ENCODE measurements at places on chromosomes 3 and 15.

DNA sequence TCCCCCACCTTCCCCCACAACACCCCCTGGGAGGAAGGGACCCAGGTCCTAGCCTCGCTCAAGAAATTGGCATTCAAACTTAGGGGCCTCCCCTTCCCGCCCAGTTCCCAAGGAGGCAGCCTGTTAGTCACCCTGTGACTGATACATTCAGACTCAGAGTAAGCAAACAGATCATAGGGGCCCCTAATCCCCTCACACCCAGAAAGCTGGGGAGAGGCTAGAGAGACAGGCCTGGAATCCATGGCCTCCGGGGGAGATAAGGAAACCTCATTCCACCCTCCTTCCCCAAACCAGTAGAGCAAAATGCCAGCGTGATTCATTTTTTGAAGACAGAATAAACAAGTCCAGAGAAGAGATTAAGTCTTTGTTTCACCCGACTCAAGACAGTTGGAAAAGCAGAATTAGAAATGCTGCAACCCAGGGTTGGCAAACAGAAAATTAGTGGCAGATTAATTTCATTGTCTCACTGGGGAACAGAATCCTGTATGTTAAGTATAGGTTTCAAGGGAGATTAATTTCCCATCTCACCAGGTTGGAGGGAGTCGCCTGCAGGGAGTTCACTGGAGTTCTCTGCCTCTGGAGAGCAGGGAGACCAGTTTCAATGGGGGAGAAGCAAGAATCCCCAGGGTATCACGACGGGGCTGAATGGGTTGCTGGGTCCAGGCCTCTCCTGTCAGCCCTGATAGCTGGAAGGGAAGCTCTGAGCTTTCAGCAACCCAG is 268.3 kb downstream of the UACA start:
- DNase-seq, result no peak

DNA sequence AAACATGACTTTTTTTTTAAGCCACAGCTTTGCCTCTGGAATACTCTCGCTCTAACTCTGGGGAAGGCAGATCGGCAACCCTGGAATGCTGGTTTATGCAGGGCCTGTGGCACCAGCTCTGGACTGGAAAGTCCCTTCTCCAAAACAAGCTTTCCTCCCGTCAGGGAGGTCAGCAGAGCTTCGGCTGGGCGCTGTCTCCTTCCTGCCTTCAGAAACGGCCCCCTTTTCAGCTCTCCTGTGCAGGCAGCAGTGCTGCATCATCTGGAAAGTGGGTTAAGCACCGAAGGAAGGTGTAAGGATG is 42.7 kb upstream of the SKOR1 start:
- DNase-seq, result no peak

GRCh38 chr15:69342460-69343076 is 43.9 kb downstream of the PAQR5 start:
- DNase-seq, result no peak

DNA sequence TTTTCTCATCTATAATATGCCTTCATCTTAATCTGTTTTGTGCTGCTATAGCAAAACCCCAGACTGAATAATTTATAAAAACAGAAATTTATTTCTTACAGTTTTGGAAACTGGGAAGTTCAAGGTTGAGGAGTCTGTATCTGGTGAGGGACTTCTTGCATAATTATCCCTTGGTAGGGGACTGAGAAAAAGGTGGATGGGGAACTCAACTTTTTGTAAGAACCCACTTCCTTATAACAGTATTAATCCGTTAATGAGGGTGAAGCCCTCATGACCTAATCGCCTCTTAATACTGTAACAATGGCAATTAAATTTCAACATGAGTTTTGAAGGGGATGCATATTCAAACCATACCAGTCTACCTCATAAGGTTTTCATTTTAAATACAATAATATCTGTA is 17.4 kb upstream of the MYH15 start:
- DNase-seq, result no peak

- no peak for DNase-seq
Observed at GRCh38 chr15:78988361-78988911, 43.6 kb upstream of the CTSH start.

- no peak for DNase-seq
Observed at GRCh38 chr15:74133694-74134386, 3.5 kb downstream of the ISLR2 start.

GRCh38 chr15:71060983-71061382 is 54.3 kb upstream of the THSD4 start:
- no peak for DNase-seq

GRCh38 chr3:188951734-188952133 is 220.0 kb upstream of the TPRG1 start:
- DNase-seq, result no peak

DNA sequence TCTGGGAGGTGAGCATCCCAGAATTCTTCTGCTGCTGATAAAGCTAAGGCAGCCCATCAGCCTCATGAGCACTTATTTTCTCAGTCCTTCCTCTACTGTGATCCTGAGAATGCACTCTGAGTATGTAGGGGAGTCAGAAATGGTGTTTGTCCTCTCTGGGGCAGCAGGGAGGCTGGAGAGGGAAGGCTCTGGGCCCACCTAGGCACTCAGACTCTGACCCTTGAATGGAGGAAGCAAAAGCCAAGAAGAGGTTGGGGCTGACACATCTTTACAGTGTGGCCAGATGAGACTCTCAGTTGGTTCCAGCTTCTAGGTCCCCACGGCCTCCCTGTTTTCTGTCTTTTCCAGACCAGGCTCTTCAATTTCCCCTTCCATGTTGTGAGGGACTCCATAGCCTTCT is 36.1 kb upstream of the BLM start:
- no peak for DNase-seq

DNA sequence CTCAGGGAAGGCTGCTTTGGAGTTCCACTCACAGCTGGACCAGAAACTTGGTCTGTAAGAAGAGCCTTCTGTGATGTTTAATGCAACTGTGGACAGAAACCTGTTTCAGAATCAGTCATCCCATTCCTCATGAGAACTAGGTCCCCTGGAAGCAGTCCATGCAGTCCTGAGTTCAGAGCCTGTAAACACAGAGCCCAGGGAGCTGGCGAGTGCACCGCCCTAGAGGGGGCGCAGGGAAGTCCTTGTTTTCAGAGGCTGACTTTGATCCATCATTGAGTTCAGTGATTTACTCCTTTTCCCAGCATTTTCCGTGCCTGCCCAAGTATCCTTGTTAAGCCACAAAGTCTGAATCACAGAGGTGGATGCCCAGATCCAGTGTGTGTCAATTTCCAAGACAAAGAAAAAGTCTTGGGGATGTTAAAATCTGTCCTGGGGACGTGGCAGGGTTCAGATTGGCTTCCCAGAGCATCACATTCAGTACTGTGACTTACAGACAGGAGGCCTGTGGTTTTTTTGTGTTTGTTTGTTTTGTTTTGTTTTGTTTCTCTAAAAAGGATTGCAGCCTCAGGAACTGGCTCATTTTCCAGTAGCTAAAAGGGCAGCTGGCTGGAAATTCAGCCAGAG is 9.8 kb upstream of the TXNRD3 start:
- no peak for DNase-seq

DNA sequence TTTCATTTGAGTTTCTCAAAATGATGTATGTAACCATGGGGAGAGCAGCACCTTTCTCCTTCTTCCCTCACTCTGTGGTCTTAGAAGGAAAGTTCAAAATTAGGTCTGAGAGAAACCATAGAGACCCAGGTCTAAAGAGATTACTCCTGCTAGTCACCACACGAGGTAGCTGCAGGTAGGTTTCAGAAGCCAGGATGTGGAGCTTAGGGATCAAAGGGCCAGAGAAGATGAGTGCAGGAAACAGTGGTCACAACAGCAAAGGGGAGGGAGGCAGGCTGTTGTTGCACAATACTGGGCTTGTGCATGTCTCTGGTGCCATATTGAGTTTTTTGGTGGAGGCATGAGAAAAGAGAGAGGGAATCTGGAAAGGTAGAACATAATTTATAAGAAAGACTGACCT is 583.6 kb downstream of the AGBL1 start:
- no peak for DNase-seq

DNA sequence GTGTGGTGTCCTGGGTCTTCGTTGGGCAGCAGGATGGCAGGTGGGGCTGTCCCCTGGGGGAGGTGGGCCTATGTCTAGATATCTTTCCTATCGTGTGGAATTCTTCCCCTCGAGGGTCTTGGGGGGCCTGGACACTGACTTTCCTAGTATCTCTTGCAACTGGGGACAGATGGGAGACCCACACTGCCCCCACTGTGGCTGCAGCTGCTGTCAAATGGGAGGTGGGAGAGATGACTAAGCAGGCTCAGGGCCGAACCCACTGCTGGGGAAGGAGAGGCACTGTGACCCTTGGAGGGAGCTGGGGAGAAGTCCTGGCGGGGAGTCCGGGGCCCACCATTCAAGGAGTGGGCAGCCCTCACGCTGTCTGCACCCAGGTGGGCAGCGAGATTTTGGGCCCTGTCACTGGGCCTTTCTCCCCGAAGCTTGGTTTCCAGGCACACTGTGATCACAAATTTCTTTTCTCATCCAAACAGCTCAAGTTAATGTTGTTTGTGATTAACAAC is 2.9 kb upstream of the FBLN2 start:
- no peak for DNase-seq

DNA sequence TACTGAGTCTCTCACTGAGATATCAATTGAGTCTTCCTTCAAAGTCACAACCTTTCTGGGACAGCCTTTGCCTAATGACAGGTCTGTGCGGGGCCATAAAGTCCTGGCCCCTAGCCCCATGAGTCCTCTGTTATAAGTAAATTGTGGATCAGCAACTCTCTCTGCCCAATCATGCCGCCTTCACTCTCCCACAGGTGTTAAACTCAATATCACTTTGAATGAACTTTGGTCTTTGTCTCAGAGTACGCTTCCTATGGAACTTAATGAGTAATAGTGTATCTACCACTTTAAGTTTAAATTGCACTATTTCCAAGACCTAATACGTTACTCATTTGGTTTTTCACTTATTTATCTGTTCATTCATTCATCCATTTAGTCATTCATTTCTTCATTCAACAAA is 826.4 kb downstream of the TUSC7 start:
- no peak for DNase-seq

- no peak for DNase-seq
Observed at GRCh38 chr3:142602619-142603385, 6.6 kb downstream of the PLS1 start.

- no peak for DNase-seq
Observed at GRCh38 chr3:16846373-16847080, 38.2 kb upstream of the PLCL2 start.

DNA sequence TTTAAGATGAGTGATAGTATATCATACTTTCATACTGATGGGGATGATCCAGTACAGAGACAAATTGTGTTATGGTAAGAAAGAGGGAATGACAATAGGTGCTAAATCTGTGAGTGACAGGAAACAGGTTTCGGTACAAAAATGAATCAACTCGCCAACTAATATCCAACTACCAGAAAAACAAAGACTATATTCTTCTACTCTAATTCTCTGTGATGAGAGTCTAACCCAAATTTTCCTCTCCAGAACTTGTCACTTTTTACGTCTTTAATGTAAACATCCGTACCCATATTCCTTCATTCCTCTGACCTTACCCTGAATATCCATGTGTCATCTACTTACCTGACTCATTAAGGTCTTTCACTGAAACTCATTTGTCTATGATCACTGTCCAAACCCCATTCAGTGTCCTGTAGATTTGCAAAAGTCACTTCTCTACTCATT is 39.6 kb downstream of the SCAPER start:
- no peak for DNase-seq

DNA sequence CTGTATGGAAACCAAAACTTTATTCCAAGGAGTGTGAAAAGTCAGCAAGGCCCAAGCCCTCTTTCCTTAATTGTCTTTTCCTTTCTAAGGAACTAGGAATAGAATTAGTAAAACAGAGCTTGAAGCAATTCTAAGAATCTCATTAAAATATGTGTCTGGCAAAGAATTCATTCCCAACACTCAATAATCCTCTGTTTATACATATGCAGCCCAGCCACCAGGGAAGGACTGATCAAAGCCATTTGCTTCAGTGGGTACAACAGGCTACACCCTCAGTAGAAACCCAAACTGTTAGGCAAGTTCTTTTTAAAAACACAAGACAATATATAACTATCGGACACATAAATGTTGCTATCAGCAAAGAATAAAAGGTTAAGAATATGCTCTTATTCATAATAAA is 266.9 kb downstream of the ERC2 start:
- DNase-seq, result no peak

DNA sequence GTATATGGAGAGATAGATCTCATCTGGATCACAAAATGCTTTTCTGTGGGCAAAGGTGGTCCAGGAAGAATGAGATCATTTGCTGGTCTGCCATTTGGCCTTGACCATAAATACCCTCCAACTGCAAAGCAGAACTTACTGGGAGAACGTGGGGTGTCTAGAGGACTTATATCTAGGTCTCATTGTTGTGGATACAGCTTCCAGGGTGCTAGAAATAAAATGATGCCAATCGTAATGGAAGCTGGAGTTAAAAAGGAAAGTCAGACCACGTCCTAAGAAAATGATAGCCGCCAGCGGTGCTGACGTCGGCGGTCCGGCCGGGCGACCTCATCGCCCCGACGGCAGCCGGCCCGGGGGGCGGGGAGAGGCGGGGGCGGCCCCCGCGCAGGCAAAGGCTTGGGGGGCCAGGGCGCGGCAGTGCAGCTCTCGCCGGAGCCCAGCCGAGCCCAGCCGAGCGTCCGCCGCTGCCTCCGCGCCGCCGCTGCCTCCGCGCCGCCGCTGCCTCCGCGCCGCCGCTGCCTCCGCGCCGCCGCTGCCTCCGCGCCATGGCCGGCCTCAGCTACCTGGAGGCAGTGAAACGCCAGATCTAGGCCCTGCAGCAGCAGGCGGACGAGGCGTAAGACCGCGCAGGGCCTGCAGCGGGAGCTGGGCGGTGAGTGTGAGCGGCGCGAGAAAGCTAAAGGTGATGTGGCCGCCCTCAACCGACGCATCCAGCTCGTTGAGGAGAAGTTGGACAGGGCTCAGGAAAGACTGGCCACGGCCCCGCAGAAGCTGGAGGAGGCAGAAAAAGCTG is 89.5 kb downstream of the EOMES start:
- no peak for DNase-seq

DNA sequence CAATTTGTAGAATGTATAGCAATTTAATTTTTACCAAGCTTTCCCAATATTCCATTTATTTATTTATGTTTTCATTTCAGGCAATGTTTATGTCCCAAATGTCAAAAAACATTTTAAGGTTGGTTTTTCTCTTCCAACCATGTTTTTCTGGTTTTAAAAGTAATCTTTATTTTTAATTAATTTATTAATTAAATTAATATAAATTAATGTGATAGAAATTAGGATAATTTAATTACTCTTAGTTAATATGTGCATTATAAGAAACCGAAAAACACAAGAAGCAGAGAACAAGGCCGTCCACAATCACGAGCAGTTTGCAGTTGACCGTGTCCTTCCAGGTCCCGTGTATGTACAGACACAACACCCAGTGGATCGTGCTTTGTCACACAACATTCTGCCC is 34.2 kb downstream of the FBXO45 start:
- DNase-seq, result no peak

DNA sequence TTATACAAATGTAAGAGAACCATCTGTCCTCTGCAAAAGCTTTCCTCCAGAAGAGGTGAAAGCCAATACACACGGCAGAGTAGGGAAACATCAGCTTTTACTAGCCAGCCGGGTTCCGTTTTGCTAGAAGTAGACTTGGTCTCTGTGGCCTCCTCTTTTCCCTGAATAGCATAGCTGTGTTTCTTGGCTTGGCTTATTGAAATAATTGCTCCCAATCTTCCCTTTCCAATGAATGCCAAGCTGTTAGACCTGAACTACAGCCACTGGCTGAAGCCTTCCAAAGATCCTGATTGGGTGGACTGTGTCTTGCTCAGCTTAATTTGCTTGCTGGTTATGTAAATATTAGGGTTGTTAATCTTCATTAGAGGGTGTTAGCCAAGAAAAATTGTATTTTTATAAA is 157.8 kb upstream of the ROPN1 start:
- no peak for DNase-seq

- DNase-seq, result no peak
Observed at GRCh38 chr3:172315401-172316091, 132.7 kb downstream of the GHSR start.
